ENCODE measurements at places on chromosomes 16 and 17.
A peak's percentile ranks its signal among the peaks of the same experiment; 100 is the strongest.

- no peak for DNase-seq
Measured at GRCh38 chr17:61568219-61569072, 22.6 kb downstream of the NACA2 start.

- DNase-seq = no peak
Measured at GRCh38 chr17:5669191-5669590, 84.9 kb upstream of the NLRP1 start.

DNA sequence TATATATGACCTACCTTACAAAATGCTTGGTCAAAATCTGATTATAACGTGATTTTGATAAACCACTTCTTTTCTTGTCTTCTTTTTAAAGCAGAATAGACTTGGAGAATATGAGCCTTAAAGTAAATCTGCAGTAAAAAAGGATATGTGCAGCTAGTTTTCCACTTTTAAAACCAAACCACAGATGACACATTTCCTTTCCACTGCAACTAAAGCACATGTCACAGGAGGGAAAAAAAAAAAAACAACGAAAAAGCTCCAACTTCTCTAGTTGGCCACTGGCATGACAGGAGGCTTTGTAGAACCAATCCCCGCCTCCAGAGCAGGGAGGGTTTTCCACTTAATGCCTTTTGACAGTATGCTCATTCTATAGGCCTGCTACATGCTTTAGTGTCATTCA, at the start of gene EVI2A:
Gene EVI2A (minus strand): TSS at position 142 of the 400 bp plus-strand sequence. CDS start 2,609 bp downstream, outside the sequence.
- no peak for DNase-seq

- DNase-seq = no peak
Measured at GRCh38 chr17:9115214-9116191, 94.2 kb downstream of the NTN1 start.

GRCh38 chr17:19336938-19337711, 25.4 kb downstream of the B9D1 start:
- DNase-seq = no peak

GRCh38 chr17:74839990-74840852, 19.5 kb downstream of the GRIN2C start:
- DNase-seq = no peak

DNA sequence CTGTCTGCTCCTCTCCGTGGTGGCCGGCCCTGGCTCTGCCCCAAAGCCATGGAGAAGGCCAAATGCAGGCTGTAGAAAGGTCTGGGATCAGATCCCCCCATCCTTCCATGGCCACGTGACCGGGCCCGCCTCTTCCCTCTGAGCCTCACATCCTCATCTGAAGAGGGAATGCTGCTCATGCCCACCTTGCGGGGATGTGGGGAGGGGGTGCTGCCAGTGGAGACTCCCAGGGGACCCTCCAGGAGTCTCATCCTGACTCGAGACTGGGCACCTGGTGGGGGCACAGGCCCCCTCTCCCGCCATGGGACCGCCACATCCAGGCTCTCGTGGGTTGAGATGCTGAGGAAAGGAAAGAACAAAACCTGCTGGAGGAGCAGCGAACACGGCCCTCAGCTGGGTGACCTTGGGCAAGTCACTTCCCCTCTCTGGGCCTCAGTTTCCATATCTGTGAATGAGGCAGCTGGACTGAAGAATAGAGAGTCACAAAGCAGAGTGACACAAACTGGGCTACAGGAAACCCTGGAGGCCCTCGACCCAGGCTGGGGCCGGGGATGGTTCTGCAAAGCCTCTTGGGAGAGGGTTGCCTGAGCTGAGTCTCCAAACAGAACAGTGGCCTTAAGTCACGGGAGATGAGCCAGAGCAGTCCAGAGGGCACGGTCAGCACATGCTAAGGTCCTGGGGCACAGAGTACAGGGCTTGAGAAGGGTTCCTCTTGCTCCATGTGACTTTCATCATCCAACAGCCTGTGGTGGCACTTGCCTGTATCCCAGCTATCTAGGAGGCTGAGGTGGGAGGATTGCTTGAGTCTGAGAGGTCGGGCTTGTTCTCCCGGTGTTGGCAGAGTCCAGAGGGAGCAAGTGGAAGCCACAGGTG, 30.1 kb downstream of the SOCS1 start:
- no peak for DNase-seq

- no peak for DNase-seq
Measured at GRCh38 chr17:29561554-29562517, 5.0 kb downstream of the ABHD15 start.

GRCh38 chr16:46658925-46659324, 30.1 kb downstream of the VPS35 start:
- no peak for DNase-seq

DNA sequence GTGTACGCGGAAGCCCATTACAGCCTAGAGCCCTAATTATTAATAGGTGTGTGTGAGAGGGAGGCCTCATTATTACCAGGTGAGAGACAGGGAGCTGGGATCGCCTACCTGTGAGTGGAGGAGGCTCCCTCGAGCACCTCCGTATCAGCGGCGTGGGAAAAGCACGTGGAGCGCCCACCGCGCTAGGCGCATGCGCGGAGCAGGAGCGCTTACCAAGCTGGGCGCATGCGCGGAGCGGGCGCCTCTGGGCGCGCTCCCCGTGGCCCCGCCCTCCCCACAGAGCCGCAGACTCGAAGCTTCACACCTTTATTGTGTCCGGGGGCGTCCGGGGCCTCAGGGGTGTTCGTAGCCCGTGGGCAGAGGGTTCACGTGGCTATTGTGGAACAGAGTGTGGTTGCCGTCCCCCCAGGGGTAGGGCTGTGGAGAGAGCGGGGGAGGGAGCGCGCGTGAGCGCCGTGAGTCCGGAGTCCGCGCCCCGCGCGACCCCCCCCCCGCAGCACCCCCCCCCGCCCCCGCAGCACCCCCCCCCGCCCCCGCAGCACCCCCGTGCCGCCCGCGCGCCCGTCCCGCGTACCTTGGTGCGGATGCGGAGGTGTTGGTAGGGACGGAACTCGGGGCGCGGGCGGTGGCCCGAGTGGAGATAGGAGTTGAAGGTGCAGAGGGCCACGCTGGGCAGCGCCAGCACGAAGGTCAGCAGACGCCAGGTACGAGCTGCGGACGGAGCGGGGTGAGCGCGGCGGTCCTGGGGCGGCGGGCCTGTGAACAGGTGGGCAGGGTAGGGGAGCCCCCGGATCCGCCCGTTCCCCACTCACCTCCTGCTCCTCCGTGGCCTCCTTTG, 500 bp downstream of the COX6A2 start:
- DNase-seq = no peak

- no peak for DNase-seq
Measured at GRCh38 chr17:27975146-27976011, 67.1 kb upstream of the NLK start.

DNA sequence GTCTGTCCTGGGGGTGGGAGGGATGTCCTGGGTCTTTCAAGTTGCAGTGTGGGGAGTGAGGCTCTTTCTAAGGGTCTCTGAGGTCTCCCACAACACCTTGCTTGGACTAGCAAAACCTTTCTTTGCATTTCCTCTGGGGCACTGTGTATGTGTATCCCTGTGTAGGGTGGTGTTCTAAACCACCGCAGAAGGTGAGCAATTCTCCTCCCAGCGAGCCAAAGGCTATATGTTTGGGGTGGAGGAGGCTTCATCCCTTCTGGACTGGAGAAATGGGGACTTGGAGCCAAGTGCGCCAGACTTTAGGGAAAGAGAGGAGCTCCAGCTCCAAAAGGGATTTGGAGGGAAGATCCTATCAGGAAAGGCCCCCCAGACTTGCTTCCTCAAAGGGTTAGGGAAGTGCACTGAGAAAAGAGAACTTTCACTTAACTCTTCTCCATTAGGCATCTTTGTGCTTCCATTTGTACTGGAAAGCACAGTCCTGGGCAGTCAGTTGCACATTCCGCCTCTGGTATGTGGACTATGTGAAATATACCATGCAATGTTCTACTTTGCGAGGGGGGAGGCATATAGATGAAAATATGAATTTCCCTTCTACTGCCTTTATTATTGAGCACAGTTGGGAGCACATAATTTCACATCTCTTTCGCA, 18.9 kb upstream of the HOXB9 start:
- no peak for DNase-seq

DNA sequence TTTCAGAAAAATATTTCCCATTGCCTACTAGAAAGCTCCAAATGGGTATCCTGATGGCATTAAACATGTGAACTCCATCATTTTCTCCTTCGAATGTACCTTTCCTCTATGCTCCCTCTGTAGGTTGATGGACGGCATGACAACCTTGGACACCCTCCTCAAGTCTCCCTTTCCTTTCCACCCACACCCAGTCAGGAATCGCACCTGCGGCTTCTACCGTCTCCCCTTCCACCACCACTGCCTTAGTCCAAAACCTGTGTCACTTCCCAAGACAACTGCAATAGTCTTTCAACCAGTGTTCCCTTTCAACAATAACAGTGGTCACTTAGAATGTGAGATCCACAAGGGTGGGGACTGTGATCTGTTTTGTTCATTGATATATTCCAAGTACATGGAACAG, 233.1 kb upstream of the AXIN2 start:
- no peak for DNase-seq

GRCh38 chr16:3776316-3776715, 59.0 kb upstream of the TRAP1 start:
- no peak for DNase-seq

GRCh38 chr17:32319548-32319905, 22.4 kb downstream of the C17orf75 start:
- DNase-seq = peak; percentile 53

GRCh38 chr17:29592850-29593551, at the start of gene ANKRD13B:
ANKRD13B (plus strand) TSS chr17:29593132; CDS start chr17:29593622, 490 bp downstream.
- DNase-seq = no peak

GRCh38 chr16:5062790-5063765, 2.7 kb downstream of the C16orf89 start:
- DNase-seq = no peak

- no peak for DNase-seq
Measured at GRCh38 chr16:79067600-79067999, 532.9 kb downstream of the MAF start.

- no peak for DNase-seq
Measured at GRCh38 chr17:78364436-78365281, 4.8 kb upstream of the SOCS3 start.

DNA sequence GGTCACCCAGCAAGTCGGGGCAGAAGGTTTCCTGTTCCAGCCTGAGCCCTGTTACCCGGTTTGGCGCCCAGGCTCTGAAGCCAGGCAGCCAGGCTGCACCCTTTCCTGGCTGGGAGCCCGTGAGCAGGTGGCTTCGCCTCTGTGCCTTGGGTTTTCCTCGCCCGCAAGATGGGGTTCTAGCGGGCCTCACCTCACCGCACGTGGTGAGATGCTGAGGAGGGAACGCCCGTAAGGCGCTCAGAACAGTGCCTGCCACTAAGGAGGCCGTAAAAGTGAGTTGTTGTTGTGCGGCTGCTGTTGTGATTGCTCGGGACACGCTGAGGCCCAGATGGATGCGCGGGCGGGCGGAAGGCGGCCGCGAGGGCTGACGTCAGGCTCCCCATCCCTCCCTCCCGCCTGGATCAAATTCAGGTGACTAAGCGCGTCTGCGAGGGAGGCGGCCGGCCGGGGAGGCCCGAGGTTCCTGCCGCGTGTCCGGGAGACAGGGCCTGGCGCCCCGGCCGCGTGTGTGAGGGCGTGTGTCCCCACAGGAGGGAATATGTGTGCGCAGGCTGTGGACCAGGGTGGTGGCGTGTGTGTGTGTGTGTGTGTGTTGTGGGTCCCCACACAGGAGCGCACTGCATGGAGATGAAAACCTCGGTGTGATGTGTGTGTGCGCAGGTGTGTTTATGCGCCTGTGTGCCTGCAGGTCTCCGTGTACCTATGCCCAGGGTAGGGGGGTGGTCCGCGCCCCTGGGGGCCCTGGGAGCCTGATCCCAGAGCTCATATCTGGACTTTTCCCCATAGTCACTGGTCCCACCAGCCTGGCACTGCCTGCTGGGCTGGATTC, 4.3 kb downstream of the CAMKK1 start:
- DNase-seq = peak; percentile 80

GRCh38 chr17:63696381-63696961, 3.5 kb downstream of the LIMD2 start:
- DNase-seq = no peak

DNA sequence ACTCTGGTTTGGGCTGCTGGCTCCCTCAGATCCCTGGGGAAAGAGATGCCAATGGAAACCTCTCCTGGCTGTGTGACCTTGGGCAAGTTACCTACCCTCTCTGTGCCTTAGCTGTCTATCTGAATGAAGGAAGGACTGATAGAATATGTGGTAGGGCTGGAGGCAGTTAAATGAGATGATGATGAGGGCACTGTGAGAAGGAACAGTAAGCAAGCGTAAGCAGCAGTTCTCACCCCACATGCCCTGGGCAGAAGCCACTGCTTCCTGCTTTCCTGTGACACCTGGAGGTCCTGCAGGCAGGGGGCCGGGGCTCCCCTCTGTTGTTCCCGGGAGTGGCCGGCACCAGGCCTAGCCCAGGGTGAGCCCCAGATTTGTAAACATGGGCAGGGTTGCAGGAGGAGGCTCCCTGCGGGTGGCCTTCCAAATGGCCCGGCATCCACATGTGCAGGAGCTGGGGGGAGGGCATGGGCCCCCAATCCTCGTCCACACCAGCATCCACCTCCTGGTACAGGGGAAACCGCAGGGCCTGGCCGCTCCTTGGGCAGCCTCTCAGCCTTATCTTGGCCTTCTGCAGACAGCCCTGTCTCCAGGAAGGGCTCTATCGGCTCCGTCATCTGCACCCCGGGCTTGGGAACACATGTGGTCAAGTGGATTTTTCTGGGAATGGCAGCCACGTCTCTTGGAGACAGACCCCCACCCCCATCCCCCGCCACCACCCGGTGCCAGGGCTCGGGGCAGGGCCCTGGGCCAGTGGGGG, 235.6 kb upstream of the GSE1 start:
- DNase-seq = no peak

- no peak for DNase-seq
Measured at GRCh38 chr16:88920618-88921590, 54.4 kb upstream of the PABPN1L start.

GRCh38 chr16:27748868-27749546, 199.1 kb downstream of the KATNIP start:
- no peak for DNase-seq

Measured in renal cortex interstitium (tissue), 15 donors.